ENCODE measurements at places on chromosomes 7 and 10.
A peak's percentile ranks its signal among the peaks of the same experiment; 100 is the strongest.

- DNase-seq, result no peak
Observed at GRCh38 chr7:87948371-87948770, 14.3 kb downstream of the ADAM22 start.

- DNase-seq, result no peak
Observed at GRCh38 chr10:21326594-21327288, 198.7 kb downstream of the SKIDA1 start.

DNA sequence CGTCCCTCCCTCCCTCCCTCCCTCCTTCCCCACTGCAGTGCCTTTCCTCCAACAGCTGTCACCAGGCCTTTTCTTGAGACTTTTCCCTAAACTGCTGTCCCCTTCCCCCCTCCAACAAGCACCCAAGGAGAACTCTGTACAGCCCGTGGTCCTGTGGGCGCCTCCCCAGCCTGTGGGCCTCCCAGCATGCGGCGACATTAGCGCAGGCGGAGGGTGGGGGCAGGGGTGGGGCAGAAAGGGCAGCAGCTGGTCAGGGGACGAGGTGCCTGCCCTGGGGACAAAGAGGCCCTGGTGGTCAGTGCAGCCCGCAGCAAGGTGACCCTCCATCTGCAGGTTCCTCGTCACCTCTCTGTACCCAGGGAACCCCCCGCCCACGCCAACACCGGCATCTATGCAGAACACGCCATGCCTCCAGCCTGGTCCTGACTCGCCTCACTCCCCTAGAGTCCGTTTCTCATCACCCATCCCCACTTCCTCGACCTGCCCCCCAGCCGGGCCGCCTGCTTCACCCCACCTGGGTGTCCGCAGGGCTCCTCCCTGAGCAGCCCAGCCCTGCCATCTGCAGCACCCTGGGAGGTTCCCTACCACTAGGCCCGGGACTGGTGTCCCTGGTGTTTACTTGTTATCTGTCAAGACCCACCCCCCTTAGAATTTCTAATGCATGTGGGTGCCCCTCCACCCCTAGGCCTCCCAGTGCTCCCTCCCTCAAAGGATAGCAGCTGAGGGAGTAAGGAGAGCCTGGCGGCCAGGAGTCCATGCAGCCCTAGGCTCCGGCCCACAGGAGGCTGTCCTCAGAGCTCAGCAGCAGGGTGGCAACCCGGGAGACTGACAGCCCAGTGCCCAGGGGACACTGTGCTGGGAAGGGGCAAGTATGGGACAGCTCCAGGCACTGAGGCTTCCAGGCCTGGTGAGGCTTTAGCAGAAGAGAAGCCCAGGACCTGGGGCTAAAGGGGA is 147.8 kb downstream of the ARHGAP22 start:
- DNase-seq, result no peak

DNA sequence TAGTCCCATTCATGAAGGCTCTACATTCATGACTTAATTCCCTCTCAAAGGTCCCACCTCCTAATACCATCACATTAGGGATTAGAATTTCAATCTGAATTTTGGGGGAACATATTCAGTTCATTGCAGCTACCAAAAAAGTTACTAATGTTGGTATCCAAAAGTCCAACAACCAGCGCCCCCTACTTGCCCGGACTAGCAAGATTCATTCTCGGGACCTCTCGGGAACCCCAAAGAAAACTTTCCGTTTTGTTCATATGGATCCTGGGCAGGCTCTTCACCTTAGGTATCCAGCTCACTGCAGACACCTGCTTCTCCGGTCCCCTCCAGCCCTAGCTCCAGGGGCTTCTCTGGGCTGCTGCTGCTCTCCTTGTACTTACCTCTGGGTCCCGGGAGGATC is 8.9 kb upstream of the GRK5 start:
- peak; percentile 33 for DNase-seq
